ENCODE measurements at places on chromosomes 12 and 14.

GRCh38 chr14:96673706-96674105 is 123.5 kb upstream of the VRK1 start:
- DNase-seq: no peak

DNA sequence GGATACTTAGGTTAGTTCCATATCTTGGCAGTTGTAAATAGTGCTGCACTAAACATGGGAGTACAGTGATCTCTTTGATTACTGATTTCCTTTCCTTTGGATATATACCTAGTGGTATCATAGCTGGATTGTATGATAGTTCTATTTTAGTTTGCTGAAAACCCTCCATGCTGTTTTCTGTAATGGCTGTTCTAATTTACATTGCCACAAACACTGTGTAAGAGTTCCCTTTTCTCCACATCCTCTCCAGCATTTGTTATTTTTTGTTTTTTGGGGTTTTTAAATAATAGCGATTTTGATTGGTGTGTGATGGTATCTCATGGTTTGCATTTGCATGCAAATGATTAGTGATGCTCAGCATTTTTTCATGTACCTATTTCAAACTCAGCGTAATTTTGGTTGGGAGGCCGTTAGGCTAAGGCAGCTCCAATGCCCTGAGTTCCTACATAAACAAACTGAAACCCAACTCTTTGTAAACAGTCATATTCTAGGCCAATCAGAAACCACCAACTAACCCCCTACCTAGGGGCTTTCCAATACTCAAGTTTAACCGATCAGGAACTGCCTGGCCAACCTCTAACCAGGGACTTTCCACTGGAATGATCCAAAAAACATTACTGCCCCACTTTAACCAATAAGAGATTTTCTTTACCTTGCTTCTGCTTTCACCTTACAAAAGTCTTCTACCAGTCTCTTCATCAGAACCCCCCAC is 171.6 kb downstream of the FBXL14 start:
- DNase-seq: no peak

GRCh38 chr14:105845725-105846309 is 319.4 kb downstream of the TMEM121 start:
- DNase-seq: no peak

- DNase-seq: no peak
These were observed 317.6 kb downstream of the LRIG3 start for GRCh38 chr12:58602736-58603135.

DNA sequence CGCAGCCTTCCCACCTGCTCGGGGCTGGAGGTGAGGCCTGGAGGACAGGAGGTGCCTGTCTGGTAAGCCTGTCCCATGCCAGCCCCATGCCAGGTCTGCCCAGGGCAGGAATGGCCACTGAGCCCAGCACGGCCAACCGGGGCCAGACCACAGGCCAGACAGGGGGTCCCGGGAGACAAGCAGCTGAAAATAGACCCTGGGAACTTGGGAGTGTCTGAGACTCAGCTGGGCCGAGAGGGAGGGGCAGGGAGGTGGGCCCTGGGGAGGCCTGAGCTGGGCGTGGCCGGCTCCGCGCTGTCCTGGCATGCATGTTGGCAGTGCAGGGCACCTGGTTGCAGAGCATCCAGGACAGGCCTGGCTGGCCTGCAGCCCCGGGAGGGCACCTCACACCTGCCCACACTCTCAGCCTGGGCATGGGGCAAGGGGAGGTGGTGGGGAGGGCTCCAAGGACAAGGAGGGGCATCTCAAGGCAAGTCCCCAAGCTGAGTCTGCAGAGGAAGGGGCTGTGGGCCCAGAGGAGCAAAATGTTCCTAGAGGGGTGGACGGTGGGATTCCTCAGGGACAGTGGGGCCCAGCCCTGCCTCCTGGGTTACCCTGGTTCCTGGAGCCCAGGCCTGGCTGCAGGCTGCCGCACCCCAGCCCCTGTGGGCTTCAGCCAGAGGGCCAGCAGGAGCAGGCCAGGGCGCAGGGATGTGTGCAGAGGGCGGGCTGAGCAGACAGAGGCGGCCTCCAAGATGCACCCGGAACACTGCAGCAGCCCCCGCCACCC is 3.2 kb upstream of the CRIP1 start:
- no peak for DNase-seq

- no peak for DNase-seq
These were observed 10.3 kb downstream of the CCDC175 start for GRCh38 chr14:59566296-59566695.

- no peak for DNase-seq
These were observed 8.0 kb downstream of the SLC2A14 start for GRCh38 chr12:7864601-7865150.

DNA sequence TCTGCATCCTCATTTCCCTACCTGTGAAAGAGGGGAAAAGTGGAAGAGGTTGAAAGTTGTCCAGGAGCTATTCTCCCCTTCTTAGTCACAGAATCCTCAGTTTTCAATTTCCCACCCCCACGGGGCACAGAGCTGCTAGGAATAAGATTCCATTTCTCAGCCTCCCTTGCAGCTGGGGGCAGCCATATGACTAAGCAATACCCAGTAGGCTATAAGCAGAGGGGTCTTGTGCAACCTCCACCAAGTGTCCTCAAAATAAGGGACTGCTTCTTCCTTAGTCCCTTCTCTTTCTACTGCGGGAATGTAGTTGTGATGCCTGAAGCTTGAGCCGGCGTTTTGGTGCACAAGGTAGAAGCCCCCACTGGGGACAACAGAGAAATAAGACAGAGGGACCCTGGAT is 40.9 kb downstream of the VWF start:
- DNase-seq: no peak

GRCh38 chr12:110670161-110670701 is 18.7 kb downstream of the HVCN1 start:
- DNase-seq: no peak

GRCh38 chr12:79001404-79001803 is 136.8 kb downstream of the SYT1 start:
- no peak for DNase-seq

- no peak for DNase-seq
These were observed 122.4 kb downstream of the DACT1 start for GRCh38 chr14:58760121-58760520.

- no peak for DNase-seq
These were observed 12.6 kb downstream of the SFSWAP start for GRCh38 chr12:131723532-131723931.

- DNase-seq: no peak
These were observed 343.0 kb downstream of the BMP4 start for GRCh38 chr14:53613404-53614253.

DNA sequence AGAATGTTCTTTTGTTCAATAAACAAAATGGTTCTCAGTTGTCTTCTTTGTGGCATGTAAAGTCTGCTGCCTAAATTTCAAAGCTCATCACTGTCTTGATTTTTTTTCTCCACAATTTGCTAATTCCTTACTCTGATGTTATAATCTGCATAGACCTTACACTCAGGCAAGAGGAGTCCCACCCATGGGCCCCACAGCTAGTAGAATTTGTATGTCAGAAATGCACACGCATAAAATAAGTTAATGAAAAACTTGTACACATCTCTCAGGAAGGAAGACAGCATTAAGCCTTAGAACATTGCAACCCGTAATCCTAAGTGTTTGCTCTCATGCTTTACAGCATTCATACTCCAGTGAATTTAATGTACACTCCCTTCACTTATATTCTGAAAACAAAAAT is 280.8 kb downstream of the ATXN7L3B start:
- DNase-seq: no peak

DNA sequence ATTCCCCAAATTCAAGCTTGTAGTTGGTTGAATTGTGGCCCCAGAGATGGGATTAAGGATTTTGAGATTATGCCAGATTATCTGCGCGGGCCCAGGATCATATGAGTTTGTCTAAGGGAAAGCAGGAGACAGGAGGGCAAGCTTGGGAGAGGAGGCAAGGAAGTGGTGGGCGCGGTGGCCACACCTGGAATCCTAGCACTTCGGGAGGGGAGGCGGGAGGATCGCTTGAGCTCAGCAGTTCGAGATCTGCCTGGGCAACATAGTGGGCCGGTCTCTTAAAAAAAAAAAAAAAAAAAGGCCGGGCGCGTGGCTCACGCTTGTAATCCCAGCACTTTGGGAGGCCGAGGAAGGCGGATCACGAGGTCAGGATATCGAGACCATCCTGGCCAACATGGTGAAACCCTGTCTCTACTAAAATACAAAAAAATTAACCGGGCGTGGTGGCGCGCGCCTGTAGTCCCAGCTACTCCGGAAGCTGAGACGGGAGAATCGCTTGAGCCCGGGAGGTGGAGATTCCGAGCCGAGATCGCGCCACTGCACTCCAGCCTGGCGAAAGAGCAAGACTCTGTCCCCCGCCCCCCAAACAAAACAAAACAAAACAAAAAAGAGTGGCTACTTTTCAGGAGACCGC is 881 bp upstream of the PUS1 start:
- DNase-seq: no peak

GRCh38 chr14:76887191-76887590 is 61.0 kb downstream of the LRRC74A start:
- no peak for DNase-seq

- no peak for DNase-seq
These were observed 594 bp downstream of the ARHGDIB start for GRCh38 chr12:14960548-14961465.

GRCh38 chr12:71243370-71243769 is 85.6 kb upstream of the TSPAN8 start:
- peak; percentile 38 for DNase-seq

GRCh38 chr12:120231316-120232011 is 30.6 kb upstream of the RPLP0 start:
- DNase-seq: peak; percentile 67

DNA sequence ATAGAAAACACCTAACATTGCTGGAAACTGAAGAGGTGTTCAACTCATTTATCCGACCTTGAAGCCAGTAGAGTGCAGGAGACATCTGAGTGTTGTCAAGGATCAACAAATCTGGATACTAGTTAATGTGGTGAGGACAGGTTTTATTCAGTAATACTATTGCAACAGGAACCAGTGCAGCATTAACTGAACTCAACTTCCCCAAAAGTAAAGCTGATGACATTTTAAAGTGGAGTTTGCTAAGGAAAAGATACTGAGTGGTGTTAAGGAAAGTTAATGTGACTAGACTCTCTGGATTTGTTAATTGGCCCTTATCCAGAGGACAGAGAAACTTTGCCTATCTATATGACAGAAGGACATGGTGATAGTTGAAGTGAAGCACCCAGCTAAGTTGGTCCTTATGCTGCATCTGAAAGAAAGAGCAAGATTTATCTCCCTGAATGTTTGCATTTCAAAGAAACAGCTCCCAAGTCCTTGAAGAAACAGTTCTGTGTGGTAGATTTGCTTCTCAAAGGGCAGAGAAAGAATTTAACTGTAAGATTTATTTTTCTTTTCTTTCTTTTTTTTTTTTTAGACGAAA is 1.2 kb upstream of the CLEC7A start:
- DNase-seq: no peak

DNA sequence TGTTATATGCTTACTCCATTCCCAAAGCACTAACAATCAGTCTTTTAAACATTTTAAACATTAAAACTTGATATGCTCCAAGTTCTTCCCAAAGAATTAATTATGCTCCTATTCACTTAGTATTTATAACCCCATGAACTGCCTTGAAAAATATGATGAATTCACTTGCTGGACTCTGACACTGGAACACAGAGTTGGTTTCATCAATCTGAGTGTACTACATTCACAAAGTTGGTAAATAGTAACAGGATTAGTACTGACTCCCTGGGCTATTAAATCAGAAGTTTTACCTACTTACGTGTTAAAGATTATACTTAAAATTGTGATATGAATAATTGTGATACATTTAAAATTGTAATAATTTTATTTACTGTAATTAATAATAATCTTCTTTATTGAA is 17.3 kb upstream of the MYF6 start:
- DNase-seq: no peak

- no peak for DNase-seq
These were observed 173.5 kb upstream of the PDZRN4 start for GRCh38 chr12:41014643-41015020.
